Stimulated activated naive CD4-positive, alpha-beta T cell treated with Interleukin-2 at 50 U/mL for 16 hours (primary cell): ENCODE measurements at places on chromosomes 1 and 21.

- DNase-seq, result no peak
These were observed 27.2 kb downstream of the ECE1 start for GRCh38 chr1:21263052-21263429.

DNA sequence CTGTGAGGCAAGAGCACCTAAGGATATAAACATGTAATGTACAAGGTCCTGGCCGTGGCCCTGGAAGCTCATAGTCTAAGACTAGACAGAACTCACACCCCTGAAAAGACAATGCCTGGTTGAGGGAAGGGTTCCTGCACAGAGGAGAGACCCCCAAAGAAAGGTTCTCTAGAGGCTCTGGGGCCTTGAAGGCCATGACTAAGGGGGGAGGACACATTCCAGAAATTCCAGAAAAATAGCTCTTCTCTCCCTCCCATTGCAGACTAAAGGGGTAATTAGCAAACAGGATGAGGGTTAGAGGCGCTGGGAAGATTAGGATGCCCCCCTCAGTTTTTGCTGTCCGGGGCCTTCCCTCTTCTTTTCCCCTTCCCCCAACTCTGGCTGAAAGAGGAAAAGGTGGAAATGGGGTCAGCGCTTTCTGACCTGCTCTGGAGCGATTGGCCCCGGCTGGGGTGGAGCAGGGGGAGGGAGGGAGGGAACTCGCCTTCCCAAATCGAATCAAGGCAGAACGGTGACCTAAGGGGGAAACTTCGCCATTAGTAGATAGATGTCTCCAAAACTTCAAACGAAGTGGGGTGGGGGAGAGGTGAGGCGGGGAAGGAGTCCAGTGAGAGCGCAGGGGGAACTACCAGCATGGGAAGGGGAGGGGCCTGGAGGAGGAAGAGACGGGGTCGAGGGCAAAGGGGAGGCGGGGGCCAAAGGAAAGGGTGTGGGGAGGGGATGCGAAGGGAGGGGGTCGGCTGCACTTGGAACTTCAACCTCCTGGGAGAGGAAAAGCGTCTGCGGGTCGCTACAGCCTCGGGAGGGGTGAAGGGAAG, 11.8 kb downstream of the PAX7 start:
- DNase-seq, result no peak

DNA sequence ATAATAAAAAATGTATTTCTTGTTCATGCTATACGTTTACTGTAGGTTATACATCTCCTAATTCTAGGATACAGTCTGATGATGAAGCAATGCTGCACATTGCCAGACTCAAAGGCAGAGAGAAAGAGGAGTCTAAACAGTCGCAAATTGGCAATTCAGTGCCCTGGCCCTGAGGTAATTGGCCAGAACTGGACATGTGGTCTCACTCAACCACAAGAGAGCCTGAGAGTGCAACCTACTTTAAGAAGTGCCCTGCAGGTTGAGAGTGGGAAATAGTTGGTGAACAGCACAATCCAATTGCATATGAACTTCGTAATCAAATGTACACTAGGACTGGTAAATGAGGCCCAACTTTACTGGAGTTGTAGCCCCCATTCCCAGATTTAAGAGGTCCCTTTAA, 5.0 kb upstream of the SLC35A3 start:
- DNase-seq, result no peak

DNA sequence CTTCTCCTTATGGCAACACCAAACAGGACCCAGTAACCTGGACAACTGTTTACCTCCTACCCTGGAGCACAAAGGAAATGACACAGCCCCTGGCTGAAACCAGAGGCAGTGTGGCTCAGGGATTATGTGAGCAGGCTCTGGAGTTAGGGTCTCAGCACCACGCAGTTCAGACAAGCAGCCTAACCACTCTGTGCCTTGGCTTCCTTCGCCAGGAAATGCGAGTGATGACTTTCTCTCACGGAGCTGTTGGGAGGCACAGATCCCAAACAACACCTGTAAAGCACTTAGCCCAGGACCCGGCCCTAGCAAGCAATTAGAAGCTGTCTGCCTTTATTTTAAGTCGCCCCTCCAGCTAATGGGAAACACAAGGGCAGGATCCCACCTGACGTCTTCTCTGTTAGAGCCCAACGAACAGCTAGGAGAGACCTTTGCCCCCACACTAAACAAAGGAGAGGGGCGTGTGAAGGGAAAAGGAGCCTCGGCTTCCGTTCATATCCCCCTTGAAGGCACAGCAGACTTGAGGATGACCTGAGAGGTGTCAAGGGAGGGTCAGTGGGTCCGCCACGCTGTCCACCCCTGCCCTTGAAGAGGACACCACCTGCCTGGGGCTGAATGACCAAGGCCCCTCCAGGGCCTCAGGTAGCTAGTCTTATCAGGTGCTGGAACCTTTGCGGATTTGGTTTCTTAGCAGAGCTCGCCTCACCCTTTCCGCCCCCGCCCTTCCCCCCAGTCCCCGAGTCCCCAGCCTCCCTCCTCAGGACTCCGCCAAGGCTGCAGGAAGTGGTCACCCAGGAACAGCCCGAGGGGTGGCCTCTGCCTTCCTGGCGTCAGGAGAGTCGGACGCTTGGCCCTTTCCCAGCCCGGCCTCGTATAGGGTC, 860 bp downstream of the TMEM63A start:
- DNase-seq, result peak; percentile 27
